ENCODE measurements at places on chromosomes 5 and 9.

DNA sequence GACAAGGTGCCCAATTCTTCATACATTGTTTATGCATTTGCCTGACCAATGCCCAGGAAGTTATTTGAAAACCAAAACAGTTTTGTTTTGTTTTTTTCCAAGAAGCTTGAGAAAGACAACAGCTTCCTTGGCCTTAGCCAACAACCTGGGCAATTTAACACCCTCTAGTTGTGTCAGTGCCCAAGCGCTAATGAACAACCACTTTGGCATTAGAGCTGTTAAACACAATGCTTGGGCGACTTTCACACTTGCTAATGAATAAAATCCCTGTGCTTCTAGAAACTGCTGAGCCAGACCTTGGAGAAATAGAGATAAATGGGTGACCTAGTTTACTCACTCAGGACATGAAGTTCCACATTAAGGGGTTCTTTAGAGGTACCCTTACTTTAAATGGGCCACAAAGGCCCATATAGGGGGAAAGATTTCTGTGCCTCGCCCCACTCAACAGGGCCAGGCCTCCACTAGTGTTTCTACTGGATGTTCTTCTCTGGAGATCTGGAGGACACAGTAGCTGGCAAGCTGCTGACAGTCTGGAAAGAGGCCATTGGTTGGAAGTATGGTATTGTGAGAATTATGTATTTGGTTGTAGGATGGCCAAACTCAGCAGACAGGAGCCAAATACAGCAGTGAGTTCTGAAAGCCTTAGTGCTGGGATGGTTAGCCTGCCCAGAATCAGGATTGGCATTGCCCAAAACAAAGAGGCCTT is 179.8 kb downstream of the DOCK8 start:
- no peak for DNase-seq

DNA sequence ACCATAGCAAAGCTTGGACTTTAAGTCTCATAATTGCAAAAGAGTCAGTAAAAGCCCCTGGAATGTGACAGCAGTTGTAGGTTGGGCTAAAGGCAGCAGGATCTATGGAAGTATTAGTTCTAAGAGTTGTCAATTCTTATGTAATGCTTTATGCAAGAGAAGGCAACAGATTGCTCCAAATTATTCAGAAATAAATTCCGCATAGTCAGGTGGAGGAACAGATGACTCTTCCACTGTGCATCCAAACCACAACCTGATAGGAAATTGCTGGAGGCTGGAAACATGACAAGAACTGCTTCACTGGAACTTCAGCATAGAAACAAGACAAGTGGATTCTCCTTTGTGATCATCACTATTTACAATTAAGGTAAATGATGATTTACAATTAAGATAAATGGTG is 101.0 kb downstream of the STARD4 start:
- DNase-seq, result no peak

DNA sequence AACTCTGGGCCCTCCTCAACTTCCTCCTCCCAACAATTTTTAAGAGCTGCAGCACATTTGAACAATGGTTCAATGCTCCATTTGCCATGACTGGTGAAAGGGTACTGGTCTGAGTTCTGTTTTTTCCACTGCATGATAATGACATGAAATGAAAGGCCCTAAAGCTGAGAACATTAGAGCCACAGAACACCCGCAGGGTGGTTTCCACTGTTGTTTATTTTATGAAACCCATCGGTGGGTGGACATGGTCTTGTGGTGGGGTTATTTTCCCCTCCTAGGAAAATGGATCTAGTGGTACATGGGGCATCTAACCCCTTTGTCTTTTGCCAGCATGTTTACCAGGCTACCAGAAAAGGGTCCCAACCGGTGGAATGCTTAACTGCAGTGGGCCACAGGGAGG is 71.8 kb downstream of the SMARCA2 start:
- no peak for DNase-seq

- DNase-seq, result no peak
Measured at GRCh38 chr5:162248107-162248713, 180.6 kb downstream of the GABRG2 start.

DNA sequence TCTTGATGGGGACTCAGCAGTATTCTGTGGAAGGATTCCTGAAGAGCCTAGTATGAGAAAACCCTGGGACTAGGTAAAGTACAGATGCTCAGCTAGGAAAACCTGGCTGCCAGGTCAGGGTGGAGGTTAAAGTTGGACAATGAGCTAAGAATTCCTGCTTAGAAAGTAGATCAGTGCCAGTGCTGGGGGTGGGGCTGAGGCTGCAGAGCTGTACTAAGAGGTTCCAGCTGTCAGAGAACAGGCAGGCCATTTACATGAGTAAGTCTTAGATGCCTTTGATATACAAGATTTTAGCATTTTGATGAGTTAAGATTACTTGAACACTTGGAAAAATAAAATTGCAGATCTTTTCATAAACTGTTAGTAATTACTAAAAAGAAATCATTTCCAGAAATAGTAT is 332.3 kb upstream of the NUDT12 start:
- DNase-seq, result no peak

DNA sequence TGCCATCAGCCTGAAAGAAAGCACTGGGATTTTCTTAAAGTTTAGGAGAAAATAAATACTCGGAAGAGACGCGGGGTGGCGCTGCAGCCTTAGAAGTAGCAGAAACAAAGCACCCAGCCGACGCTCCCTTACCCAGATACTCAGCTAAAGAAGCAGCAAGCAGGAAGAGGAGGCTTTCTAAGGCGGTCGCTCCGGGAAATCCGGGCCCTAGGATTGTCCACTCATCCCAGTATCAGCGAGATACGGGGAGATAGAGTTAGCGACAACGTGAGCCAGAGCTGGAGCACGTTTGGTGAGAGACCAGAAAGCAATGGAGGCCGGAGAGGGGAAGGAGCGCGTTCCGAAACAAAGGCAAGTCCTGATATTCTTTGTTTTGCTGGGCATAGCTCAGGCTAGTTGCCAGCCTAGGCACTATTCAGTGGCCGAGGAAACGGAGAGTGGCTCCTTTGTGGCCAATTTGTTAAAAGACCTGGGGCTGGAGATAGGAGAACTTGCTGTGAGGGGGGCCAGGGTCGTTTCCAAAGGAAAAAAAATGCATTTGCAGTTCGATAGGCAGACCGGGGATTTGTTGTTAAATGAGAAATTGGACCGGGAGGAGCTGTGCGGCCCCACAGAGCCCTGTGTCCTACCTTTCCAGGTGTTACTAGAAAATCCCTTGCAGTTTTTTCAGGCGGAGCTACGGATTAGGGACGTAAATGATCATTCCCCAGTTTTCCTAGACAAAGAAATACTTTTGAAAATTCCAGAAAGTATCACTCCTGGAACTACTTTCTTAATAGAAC is at the start of gene PCDHB2:
Gene PCDHB2, plus strand, starts transcription at position 135 of the 782 bp plus-strand sequence. Its CDS starts 176 bp downstream, at position 311.
- DNase-seq, result no peak

DNA sequence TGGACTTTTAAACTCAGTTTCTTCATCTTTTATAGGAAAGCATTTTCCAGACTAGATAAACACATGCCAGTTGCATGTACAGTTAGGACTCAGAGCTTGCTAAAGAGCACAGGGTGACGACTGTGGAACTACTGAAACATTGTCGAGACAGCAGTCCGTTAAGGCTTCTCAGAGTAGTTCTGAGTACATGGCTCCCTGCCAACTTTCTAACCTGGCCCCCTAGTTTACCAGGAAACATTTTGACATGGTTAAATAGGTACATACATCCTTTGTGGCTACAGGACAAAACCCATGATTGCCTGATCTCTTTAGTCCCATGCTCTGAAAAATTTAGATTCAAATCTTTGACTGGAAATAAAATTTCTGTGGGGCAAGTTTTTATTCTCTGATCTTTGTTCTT is 129.7 kb downstream of the SLF1 start:
- DNase-seq, result no peak

- no peak for DNase-seq
Measured at GRCh38 chr9:96616817-96617438, 2.7 kb downstream of the CDC14B start.

GRCh38 chr5:78795757-78796156 is 147.2 kb upstream of the LHFPL2 start:
- no peak for DNase-seq

- DNase-seq, result no peak
Measured at GRCh38 chr9:91689006-91689405, 261.0 kb downstream of the ROR2 start.

DNA sequence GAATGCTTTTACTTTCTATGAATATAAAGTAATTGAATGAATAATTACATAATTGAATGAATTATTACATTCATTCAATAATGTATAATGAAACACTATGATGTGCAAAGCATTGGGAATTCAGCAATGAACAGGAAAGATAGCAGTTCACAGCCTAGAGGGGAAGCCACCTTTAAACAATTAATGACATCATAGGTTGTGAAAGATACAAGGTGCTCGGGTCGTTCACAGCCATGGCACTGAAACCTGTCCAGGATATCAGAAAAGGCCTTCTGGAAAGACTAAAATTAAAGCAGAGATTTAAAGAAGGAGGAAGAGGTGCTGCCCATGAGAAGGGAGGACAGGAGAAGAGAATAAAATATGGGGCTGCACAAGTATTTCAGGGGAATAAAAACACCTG is 171.4 kb upstream of the KLF4 start:
- DNase-seq, result no peak

GRCh38 chr5:73230264-73231245 is 57.6 kb downstream of the TMEM174 start:
- DNase-seq, result no peak

DNA sequence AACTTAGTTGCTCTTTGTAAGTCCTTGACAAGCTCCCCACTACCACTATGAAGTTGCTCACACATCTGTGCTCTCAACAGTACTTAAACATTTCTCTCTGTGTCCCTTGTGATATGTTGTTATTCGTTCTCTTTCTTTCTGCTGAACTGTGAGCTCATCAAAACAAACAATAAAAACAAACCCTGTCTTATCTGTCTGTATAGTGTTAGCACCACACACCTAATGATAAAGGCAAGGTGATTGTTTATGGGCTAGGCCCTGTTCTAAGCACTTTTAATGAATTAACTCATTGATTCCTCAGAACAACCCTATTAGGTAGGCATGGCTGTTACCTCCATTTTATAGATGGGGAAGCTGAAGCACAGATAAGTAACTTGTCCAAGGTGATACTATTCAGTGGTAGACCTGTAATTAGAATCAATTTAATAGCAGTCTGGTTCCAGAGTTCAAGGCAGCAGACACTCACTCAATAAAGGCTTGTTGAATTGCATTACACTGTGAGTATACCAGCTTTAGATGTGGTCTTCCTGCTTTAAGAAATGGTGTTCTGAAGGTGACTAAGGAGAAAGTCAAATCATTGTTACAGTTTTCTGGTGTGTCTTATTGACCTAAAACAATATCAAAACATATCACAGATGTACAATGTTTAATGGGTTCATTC is 153.6 kb upstream of the ELL2 start:
- DNase-seq, result no peak

DNA sequence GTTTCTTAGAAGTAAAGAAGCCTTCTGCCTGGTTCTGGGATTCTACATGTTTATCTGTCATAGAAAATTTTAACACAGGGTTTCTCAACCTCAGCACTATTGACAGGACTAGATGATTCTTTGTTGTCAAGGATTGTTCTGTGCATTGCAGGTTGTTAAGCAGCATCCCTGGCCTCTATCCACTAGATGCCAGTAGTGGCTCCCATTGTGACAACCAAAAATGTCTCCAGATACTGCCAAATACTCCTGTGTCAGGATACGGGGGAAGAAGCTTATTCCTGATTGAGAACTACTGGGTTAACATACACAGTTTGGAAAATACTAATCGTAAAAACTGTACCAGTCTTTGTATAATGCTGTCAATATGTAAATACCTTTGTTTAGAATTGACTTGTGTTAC is 167.1 kb downstream of the NIPBL start:
- DNase-seq, result no peak

DNA sequence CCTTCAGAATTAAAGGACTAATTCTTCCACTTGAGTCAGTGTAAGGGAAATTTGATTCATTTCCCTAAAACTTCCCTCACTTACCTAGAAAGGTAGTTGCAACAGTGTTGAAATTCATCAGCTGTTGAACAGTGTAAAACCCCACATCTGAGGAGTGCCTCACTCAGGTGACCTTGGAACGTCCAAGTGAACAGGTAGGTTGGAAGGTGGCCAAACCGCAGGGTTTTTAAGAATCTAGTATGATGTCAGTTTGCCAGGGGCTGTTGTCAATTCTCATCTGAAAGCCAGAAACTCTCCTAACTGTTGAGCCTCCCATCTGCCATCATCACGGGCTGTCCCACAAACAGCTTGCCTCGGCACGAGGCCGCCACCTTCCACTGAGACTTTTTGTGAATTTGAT is 105.7 kb downstream of the TMEM174 start:
- DNase-seq, result peak; percentile 71

DNA sequence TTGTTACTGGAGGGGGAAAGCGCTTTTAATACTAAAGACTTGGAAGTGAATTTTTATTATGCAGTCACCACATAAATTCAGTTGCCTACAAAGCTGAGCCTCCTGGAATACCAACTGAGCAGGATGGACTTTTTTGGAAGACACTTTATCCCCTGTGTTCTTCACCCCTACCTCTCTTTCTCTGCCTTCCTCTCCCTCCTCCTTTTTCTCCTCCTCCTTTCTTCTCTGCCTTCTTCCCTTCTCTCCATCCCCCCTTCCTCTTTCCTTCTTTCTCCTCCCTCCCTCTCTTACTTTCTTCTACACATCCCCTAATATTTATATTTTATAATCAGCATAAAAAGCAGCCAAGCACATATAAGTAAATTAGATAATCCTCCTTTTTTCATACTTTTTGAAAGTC is 39.6 kb downstream of the MAP3K1 start:
- DNase-seq, result no peak

- no peak for DNase-seq
Measured at GRCh38 chr5:11514705-11515432, 389.4 kb downstream of the CTNND2 start.

- no peak for DNase-seq
Measured at GRCh38 chr9:127407492-127407843, 10.5 kb downstream of the SLC2A8 start.

DNA sequence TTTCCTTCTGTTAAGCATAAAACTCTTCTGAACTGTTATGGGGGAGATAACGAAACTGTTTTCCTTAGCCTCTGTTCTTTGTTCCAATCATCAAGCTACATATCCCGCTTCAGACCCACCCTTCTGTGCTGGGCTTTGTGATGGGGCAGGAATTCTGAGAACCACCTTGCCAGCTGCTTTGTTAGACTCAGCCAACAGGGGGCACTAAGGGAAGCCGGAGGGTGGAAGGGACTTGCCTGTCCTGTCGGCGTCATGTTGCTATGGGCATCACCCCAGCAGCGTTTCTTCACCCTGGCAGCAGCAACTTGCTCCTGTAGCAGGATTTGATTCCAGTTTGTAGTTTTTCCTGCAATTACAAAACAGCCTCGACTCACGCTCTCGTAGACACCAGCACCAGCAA is 169.1 kb downstream of the CAAP1 start:
- no peak for DNase-seq
